Colonic mucosa (tissue), 4 donors: ENCODE measurements at places on chromosomes 7 and 10. TPM values are rescaled to one million over a fixed set of nuclear protein-coding genes. Genes with fewer than 3 reads are reported as not detected.

PNLIP gene
- not detected for total RNA-seq

SLC18A3 gene
- not detected for total RNA-seq

NSMCE4A gene
- total RNA-seq: 55.0 TPM

NPY4R gene
- 9.3 TPM for total RNA-seq

SCART1 gene
- 1.3 TPM for total RNA-seq

POM121C gene
- total RNA-seq: 28.4 TPM

IDI2 gene
- total RNA-seq: not detected
